Activated CD8-positive, alpha-beta memory T cell treated with anti-CD3 and anti-CD28 coated beads for 48 hours (primary cell): ENCODE measurements at places on chromosomes 2 and 18.

- DNase-seq, result no peak
Measured at GRCh38 chr2:9774266-9774665, 69.0 kb upstream of the TAF1B start.

DNA sequence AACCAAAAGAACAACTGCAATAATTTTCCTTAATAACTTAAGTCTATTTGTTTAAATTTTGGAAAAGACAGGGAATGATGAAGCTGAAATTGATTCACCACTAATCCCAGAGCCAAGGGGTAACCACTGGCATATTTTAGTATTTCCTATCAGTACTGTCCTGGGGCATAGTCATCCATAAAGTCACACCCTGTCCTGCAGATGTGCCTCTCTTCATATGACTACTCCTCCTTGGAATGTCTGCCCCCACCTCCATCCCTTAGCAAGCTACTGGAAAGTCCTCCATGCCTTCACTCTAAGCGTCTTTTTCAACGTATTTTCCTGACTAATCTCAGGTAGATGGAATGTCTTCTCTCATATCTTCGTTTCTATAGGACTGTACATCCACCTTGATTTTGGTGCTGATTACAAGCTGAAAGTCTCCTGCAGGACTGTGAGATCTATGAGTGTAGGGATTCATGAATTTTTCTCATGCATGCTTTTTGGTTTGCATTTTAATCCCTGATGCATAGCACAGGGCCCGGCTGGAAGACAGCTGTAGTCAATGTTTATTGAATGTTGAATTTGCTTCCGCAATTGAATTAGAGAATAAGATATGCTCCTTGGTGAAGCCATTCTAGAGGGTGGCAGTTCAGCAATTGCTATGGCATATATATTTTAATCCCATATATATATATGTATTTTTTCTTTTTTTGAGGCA is 85.6 kb downstream of the MOGAT1 start:
- DNase-seq, result no peak

- no peak for DNase-seq
Measured at GRCh38 chr2:167451496-167452289, 563.4 kb downstream of the XIRP2 start.

GRCh38 chr2:207437524-207438143 is 92.1 kb upstream of the CREB1 start:
- no peak for DNase-seq

- no peak for DNase-seq
Measured at GRCh38 chr18:36158266-36158867, 28.7 kb downstream of the ELP2 start.

DNA sequence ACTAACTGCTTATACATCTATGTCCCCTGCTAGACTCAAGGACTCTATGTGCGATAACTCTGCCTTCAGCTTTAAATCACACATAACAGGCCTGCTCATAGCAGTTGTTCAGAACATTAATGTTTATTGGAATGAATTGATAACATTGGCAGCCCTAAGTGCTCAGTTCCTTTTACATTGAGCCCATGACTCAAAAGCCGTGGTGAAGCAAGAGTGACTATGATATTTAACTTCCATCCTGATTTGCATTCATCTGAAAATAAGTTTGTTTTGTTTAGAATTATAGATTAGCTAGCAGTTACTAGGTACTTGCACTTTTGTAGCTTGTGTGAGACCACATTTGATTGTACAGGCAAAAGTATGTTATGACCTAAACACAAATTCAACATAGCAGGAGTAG is 14.3 kb downstream of the SERPINB10 start:
- DNase-seq, result no peak

- no peak for DNase-seq
Measured at GRCh38 chr2:134677856-134678756, 40.7 kb downstream of the TMEM163 start.

DNA sequence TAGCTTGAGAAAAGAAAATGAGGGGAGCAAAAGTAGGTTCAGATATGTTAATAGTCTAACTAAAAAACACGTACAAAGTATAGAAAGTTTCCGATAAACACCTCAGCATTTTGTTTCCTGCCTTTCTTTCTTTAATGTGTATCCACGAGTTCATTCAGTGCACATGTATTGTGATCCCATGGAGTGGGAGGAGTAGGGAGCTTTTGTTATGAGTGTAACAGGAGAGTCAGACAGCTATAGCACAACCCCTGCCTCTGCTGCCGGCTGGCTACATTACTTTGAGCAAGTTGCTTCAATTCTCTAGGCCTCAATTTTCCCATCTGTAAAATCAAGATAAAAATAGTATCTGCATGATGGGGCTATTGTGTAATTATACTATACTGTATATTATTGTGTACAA is 249.2 kb upstream of the FIGN start:
- no peak for DNase-seq

GRCh38 chr18:24121625-24122024 is 17.2 kb upstream of the CABYR start:
- no peak for DNase-seq

DNA sequence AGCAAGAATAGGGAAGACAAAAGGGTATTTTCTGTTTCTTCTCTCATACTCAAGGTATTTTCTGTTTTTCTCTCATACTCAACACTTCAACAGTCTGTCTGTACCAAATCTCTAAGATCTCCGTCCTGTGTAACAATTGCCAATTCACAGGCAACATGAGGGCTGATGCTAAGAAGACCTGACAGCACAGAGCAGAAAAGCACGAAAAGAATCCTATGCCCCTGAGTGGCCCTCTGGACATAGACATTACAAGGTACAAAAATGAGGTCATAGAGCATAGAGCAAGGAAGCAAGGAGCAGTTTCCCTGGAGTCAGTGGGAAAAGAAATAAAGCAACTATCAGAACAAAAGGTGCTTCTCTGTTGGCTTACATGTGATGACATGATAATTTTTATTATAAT is 1612.6 kb upstream of the CELF4 start:
- DNase-seq, result no peak

DNA sequence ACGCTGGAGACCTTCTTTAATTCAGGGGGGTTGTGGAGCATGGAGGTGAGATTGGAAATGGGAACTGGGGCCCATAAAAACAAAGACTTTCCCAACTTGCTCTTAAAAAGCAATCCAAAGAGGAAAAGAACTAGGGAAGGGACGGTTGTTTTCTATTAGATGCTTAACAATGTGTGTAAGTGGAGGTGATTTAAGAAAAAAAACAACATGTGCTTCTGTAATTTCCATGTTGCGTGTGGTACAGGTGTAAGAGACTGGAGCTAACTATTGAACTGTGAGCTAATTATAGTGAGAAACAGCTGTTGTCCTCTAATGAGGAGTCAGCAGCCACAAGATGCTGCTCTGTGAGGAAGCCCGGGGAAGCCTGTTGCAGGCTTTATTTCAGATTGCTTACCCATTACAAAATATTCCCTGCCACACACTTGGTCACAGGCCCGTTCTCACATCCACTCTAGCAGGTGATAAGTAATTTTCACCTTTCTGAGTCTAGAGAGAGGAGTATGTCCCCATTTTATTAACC is 280.6 kb upstream of the PARD3B start:
- no peak for DNase-seq

- DNase-seq, result no peak
Measured at GRCh38 chr18:2706903-2707302, 51.4 kb downstream of the SMCHD1 start.

GRCh38 chr18:7165846-7166393 is 48.3 kb upstream of the LAMA1 start:
- no peak for DNase-seq

GRCh38 chr2:168528016-168528415 is 71.9 kb downstream of the CERS6 start:
- no peak for DNase-seq

GRCh38 chr18:79558196-79558932 is 121.2 kb upstream of the CTDP1 start:
- no peak for DNase-seq

GRCh38 chr2:177586154-177586553 is 193.6 kb downstream of the AGPS start:
- no peak for DNase-seq
